AG09309 (cell line): ENCODE measurements at places on chromosomes 3 and 15.

- no peak for DNase-seq
These were observed 108.8 kb downstream of the KBTBD8 start for GRCh38 chr3:67106874-67107273.

GRCh38 chr3:150359381-150359780 lies 48.7 kb upstream of the TSC22D2 start:
- no peak for DNase-seq

DNA sequence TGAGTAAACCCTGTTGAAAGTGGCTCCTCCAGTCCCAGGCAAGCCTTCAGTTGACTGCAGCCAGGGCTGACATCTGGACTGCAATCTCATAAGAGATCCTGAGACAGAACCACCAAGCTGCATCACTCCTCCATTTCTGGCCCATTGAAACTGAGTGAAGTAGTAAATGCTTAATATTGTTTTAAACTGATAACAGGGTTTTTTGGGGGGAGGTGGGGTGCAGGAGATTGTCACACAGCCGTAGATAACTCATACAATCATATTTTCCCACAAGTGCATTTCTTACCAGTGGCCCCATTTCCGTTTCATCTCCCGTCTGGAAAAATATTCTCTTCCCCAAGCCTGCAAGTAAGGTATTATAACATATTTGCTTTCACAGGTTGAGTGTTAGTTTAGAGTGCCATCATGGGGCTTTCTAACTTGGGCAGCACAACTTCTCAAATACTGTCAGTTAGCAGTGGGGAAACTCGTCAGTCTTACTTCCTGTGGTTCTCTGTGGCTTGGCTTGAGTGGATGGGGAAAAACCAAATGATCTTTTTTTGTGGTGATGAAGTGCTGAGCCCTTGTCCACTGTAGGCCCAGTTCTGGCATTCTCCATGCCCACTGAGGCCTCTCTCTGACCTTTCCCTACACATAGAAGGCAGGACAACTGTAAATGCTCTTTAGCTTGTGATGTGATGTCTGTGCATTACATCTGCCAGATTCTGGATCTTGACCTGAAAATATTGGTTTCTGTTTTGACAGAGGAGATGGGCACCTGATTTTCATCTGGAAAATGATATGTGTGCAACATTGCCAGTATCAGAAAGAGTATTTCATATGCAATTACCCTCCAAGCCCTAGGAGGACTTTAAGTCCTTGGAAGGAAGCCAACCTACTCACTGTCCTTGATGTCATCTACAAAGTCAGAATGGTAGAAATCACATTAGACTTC lies 90.1 kb upstream of the BHLHE40 start:
- no peak for DNase-seq

GRCh38 chr3:140406655-140407054 lies 271.2 kb upstream of the TRIM42 start:
- DNase-seq, result no peak

GRCh38 chr3:129118745-129119144 lies 2.9 kb downstream of the RAB43 start:
- DNase-seq, result no peak

DNA sequence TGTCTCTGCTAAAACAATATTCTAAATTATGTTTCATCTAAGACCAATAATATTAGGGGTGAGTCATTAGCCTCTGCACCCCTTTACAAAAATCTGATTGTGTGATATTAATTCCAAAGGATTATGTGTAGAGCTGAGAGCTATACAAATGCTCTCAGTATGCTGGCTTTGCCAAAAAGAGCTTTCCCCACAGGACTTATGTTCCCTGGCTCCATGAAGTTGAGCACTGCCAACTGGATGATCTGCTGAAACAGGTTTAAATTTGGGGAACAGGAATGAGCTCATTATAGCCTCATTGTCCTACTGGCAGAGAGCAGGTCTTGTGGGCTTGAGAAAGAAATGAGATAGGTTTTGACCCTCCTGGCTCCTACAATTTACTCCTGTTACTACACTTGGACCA lies 347.8 kb upstream of the LMCD1 start:
- no peak for DNase-seq

DNA sequence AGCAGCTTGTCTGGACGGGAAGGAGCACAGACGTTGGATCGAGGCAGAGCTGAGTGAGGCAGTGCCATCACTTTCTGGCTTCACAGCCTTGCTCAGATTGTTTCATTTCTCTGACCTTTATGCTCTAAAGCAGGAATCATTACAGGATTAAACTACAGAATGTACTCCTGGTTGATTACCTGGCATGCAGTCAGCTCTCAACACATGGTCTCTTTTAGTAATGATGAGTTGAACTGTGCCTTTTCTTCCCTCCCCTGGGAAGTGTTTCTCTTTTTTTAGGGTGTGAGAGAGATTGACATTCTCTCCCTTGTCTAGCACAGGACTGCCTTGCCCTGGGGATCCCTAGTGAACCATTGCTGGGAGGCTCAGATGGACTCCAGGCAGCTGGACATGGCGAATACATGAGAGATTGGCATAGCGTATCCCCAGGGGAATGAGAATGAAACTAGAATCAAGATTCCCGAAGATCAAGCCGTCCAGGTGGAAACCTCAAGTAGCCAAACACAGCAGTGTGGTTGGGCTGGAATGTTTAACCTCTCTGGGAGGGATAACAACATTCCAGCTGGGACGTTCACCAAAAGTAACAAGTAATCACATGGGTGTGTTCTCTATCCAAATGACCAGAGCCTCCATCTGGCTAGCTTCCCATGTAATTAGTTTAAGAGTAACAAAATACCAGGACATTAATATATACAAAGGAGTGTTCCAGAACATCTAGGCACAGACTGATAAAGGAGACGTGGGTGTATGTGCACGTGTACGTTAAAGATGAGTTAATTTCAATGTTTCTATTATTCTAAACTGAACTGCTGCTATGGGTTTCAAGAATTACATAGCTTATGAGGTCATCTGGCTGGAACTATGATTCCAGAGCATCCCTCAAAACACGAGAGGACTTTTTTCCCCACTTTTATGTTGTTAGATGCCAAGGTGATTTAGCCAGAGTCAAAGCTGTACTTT lies 118.6 kb upstream of the NR2E3 start:
- peak; percentile 21 for DNase-seq

- DNase-seq, result no peak
These were observed 6.5 kb upstream of the SYNM start for GRCh38 chr15:99098426-99098825.

- DNase-seq, result no peak
These were observed 91.8 kb upstream of the ETV5 start for GRCh38 chr3:186200726-186201125.

DNA sequence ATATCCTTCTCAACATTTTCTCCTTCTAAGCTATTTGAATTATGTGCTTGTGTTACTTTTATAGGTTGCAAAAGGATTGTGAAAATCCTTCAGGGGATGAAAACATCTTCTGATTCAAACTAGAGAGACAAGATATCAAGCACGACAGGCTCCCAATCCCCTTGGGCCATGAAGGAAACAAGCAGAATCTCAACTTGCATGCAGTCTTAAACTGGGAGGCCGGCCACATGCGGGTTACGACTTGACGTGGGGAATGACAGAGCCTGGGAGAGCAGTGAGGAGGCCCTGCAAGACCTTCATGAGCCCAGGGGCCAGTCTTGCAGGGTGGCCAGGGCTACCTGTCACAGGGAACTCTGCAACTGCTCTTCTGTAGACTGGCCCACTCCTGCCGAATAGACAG lies 94.4 kb downstream of the SCN11A start:
- no peak for DNase-seq

DNA sequence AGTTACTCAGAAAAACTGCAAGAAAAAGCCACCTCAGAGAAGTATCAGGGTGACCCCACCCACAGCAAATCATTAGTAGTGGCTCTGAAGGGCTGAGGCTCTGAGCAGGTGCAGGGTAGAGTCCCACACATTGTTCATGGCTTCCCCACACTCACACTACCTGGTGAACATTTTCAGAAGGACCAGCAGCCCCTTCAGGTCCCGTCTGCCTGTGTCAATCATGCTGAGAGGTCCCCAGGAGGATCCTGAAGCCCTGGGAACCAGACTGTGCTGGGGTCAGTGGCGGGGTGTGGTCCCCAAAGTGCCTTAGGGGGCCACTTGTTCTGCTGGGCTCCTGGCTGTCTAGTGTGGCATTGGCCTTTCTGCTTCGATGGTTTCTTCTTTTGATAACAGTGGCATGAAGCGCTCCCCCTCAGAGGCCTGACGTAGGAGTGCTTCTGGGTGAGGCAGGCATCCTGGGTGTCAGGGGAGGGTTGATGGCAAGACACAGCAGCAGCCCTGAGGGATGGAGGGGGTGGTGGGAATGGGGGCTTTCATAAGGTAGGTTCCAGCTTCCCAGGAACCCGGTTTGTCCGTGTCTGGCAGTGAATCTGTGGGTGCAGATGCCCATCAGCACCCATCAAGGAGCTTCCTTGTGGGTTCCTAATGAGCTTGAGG lies 19.0 kb upstream of the FANCD2 start:
- no peak for DNase-seq

- no peak for DNase-seq
These were observed 872.3 kb downstream of the ROBO1 start for GRCh38 chr3:78895528-78895927.

DNA sequence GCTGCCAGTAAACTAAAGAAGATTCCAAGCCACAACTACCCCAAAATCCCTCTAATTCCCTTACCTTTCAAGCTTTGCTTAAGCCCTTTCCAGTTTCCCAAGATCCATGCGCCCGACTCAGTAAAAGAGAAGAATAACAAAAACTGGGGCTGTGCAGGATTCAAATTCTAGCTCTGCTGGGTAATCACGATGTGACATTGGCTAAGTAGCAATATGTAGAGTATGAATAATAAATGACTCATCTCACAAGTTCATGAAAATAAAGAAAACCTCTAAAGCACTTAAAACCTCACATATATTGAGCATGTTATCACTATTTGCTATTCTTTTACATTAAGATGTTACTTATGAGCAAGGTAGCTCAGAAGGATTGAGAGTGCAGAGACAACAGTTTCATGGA lies 522.2 kb upstream of the ZNF717 start:
- no peak for DNase-seq

DNA sequence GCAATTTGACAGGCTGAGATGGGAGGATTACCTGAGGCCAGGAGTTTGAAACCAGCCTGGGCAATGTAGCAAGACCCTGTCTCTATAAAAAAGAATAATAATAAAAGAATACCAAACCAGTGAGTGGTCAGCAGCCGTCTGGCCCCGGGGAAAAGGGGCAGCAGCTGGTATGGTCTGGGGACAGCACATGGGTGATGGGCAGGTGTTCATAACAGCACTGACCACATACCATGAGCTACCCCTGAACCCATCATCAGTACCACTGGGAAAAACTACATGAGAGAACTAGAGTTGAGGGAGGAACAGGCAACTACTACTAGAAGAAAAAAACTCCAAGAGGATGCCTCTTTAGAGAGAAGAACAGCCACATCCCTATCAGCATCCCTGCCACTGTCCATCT lies 40.7 kb downstream of the ARHGEF3 start:
- DNase-seq, result no peak

DNA sequence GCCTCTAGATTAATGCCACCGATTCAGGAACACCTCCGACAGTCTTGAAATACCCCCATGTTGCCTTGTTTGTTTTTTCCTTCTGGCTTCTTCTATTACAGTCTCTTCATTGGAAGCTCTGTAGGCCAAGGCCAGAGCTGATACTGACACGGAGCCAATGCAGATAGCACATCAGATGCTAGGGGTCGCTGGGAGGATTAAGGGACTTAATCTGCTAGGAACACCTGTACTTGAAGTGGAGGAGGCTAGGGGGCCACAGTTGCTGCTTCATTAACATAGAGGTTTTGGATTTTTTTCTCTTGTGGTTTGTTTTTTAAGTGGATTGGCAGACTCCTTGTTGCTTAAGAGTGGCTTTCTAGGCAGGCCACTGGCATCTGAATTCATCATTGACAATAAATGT lies 49.6 kb downstream of the PARP14 start:
- DNase-seq, result no peak

DNA sequence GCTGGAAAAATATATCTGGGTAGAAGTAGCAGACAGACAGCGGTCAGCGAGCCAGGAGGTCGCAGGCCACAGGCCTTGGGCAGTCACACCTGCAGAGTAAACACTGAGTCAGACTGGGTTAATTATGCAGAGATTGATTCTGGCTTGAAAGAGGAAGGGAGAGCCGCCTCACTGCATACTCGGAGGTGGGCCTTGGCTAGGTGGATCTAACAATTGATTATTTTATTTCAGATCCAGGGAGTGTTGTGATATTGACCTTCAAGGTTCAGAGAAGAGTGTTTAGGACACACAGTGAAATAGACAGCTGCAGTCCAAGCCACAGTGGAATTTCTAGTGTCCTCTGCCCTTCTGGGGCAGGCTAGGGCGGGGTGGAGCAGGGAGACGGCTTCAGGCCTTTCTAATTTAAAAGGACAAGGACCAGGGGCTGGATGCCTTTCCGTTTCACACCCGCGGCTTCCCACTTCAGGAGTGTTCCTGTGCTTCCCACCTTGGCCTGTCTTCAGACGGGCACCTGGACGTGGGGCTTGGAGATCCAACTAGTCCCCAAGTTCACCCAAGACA lies 237.3 kb downstream of the XXYLT1 start:
- DNase-seq, result no peak

GRCh38 chr15:49706805-49707204 lies 86.0 kb downstream of the DTWD1 start:
- no peak for DNase-seq

- DNase-seq, result peak; percentile 83
These were observed 5.7 kb downstream of the VGLL4 start for GRCh38 chr3:11637901-11638458.

GRCh38 chr3:43388175-43388574 lies 101.8 kb downstream of the SNRK start:
- DNase-seq, result no peak

DNA sequence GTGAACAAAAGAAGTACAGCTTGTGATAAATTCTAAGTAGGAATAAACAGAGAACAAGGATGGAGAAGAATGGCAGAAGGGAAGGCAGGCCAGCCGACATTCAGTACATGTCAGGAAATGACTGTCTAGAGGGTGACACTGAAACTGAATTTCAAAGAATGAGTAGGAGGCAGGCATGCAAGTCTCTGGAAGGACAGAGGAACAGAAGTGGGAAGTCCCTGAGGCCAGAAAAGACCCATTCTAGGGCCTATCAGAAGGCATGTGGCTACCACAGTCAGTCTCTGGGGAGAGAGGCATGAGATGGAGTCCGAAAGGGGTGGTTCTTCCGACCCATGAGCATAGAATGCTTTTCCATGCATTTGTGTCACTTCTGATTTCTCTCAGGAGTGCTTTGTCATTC lies 243.5 kb upstream of the UBE2E2 start:
- no peak for DNase-seq

DNA sequence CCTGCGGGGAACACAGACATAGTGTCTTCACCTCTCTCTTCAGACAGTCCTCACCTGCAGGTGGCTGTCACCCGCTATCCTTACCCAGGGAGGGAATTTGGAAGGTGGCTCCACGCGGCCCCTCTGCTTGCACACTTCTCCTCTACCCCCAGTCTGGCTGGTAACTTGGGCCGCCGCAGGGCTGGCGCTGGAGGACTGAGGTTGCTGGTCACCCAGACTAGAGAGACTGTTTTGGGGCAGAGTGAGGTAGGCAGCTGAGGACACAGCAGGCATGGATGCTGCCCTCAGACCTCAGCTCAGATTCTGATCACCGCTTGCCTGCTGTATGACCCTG lies 12.6 kb upstream of the IQSEC1 start:
- no peak for DNase-seq

- no peak for DNase-seq
These were observed 100.8 kb upstream of the TPM1 start for GRCh38 chr15:62941699-62942098.
